B cell (primary cell): ENCODE measurements at places on chromosomes 6 and 20. TPM values are rescaled to one million over a fixed set of nuclear protein-coding genes. Genes with fewer than 3 reads are reported as not detected.

DNA sequence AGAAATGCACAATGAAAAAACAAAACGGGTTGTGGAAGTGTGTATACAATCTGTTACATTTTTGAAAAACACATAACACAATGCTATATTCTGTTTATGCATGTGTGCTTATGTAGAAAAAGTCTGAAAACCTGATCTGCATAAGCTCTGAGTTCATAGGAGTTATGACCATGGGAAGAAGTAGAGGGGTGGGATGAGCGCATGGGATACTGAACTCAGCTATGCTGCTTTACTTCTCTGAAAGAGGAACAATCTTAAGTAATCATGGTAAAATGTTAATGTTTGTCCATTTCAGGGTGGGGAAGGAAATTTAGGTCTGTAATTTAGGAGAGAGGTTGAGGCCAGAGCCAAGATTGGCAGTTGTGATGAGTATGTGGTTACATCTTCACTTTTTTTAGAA, 126.8 kb downstream of the MTHFD1L start:
- H3K4me3 ChIP-seq, result no peak overlapping the region
- no peak for DNase-seq
- H3K27ac ChIP-seq, result no peak overlapping the region
- no peaks in the 10 kb centered on the region for H3K4me1 ChIP-seq

WFDC8 gene
- total RNA-seq, result not detected in 2 replicates

DNA sequence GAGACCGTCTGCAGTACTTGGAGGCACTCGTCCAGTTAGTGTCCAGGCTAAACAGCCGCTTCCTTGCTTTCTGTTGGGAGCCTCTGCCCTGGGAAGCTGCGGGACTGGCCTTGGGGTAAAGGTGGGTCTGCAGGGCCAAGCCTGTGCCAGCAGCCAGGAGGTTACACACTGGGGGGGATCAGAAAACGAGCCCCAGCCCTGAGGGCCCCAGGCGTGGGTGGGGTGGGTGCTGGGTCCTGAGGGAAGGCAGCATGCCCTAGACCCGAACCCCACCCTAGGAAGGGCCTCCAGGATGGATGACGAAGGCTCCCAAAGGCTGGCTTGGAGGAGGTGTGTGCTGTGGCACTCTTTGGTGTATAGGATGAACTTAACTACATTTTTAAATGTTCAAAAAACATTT, 335.2 kb downstream of the ZFAND3 start:
- H3K36me3 ChIP-seq, result no peaks in the 10 kb centered on the region
- no peak overlapping the region for H3K4me3 ChIP-seq
- no peak for DNase-seq
- H3K27ac ChIP-seq, result no peak overlapping the region
- H3K4me1 ChIP-seq, result peaks cover 12% of the 10 kb centered on the region
- H3K27me3 ChIP-seq, result no peaks in the 10 kb centered on the region

GRCh38 chr6:26474439-26474881, 16.7 kb downstream of the BTN2A1 start:
- H3K27ac ChIP-seq, result peak overlapping the region; percentile 92
- peaks cover 62% of the 10 kb centered on the region for H3K4me1 ChIP-seq
- H3K36me3 ChIP-seq, result no peaks in the 10 kb centered on the region
- no peaks in the 10 kb centered on the region for H3K27me3 ChIP-seq

DNA sequence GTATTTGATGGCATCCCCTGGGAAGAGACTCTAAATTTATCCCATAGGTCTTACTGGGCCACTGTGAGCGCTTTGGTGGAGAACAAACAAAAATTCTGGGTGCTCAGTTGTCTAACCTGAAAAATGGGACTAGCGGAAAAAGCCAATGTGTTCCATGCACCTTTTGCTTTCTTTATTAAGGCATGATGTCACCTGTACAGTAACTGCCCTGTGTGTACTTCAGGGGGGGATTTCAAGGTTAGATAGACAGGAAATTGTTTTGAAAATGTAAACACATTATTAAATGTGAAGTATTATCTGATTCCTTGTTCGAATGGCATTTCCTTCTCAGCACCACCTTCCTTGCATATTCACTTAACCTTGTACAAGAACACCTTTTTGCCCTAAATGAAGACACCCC, 1.2 kb upstream of the EDN1 start:
- DNase-seq, result no peak
- H3K27ac ChIP-seq, result no peak overlapping the region
- no peaks in the 10 kb centered on the region for H3K27me3 ChIP-seq
- peaks cover 14% of the 10 kb centered on the region for H3K4me1 ChIP-seq
- H3K36me3 ChIP-seq, result no peaks in the 10 kb centered on the region

PPARD gene
- total RNA-seq, result 38.9 and 39.0 TPM in 2 replicates

PPP2R5D gene
- total RNA-seq, result 23.6 and 26.3 TPM in 2 replicates

GRCh38 chr20:33160681-33161080, 7.3 kb upstream of the BPIFA2 start:
- no peak overlapping the region for H3K4me3 ChIP-seq
- DNase-seq, result no peak
- no peaks in the 10 kb centered on the region for H3K4me1 ChIP-seq

DNA sequence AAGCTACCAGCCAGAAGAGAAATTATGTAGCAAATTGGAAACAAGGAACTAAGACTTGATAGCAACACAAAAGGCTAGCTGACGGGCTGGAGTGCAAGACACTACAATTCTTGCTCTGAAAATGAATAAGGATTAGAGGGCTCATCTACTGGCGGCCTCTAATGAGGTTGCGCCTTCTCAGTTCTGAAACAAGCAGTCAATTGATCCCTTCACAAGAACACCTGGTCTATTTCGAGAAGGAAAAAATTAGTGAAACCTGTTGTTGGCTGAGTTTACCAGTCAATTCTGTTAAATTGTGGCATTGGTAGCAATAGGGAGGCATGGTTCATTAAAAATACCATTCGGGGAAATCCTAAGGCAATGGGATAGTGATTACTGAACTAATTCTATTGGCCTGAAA, 74.8 kb upstream of the JARID2 start:
- no peak overlapping the region for H3K4me3 ChIP-seq
- no peaks in the 10 kb centered on the region for H3K27me3 ChIP-seq
- no peak for DNase-seq
- no peaks in the 10 kb centered on the region for H3K4me1 ChIP-seq
- no peak overlapping the region for H3K27ac ChIP-seq
